NCI-H460 (cell line): ENCODE measurements at places on chromosomes 1 and 21.

- no peak for DNase-seq
These were observed 69.1 kb downstream of the TGFB2 start for GRCh38 chr1:218414060-218414728.

DNA sequence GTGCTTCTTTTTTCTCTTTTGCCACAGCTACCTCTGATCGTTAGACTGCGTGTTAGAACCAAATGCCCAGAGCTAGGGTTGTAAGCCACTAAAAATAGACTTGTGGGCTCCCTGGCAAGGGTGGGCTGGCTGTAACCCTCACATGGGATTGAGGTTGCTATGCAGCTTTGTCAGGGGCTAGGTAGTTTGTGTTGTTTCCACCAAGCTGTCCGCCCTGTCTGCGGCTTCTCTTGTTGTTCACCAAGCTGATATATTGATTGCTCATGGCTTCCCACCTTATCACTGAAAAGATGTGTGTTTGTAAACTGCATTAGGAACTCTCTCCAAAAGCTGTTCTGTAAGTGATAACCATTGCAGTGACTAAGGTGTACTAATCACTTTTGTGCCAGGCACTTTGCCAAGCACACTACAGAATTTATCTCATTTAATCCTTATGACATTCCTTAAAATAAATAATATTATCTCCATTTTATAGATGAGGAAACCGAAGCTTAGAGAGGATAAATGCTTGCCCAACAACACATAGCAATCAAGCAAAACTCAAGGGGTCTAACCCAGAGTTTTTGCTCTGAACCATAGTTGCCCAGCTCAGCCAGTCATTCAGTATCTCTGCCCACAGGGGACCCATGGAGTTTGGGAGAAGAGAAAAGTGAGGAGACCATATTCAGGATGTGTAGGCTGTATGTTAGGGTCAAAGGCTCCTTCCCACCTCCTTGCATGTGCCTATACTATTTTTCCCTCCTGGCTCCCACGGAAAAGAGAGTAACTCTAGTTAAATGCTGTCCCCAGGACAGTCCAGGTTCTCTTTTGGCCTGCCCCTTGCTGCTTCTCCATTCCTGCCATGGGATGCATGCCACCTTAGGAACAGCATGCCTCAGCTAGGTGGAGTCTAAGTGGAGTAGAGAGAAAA lies 42.2 kb upstream of the TARBP1 start:
- DNase-seq: no peak

DNA sequence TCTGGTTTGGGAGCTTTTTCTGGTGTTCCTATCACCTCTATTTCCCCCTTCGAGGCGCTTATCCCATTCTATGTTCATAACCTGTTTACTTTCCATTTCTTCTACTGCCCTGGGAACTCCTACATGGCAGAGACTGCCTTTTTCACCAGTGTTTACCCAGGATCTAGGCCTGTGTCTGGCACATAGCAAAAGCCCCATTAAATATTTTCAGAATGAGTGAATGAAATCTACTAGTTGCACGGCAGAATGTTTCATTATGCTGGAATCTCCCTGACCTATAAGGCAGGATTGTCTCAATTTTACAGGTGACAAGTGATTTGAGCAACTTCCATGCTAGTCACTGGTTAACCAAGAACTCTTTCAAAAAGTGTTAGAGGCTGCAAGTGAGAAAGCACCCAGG lies 70.1 kb downstream of the PGM1 start:
- DNase-seq: no peak

DNA sequence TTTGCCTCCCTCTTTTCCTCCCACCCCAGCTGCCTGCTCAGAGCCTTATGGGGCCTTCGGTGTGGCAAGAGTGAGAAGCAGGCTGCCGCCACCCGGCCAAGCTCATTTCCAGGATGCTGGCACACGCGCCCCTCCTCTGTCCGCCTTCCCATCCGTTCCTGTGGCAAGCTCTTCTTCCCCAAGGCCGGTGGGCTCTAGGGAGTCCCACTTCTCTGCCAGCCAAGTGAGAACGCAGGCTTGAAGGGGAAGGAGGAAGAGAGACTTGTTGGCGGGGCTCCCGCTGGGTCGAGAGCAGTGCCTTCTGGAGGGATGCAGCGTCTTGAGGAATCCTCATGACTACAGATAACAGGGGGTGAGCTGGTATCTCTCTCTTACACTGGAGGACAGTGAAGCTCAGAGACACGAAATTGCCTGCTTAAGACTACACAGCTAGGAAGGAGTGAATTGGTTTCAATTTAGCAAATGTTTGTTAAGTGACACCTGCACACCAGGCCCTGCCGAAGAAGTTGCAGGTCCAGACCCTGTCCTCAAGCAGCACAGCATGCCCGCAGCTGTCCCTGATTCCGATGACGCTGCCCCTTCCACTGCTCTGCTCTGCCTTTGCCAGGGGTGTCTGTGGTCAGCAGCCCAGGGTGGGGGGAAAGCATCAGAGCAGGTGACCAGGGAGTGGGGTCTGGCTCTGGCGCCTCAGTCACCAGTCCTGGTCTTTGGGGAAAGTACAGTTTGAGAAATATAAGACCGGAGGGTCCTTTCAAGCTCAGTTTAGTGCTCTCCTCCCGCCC lies 40.1 kb upstream of the FOXO6 start:
- DNase-seq: no peak

GRCh38 chr1:29470087-29470787 lies 233.9 kb downstream of the PTPRU start:
- DNase-seq: no peak
